ENCODE measurements at places on chromosomes 7 and 10.

DNA sequence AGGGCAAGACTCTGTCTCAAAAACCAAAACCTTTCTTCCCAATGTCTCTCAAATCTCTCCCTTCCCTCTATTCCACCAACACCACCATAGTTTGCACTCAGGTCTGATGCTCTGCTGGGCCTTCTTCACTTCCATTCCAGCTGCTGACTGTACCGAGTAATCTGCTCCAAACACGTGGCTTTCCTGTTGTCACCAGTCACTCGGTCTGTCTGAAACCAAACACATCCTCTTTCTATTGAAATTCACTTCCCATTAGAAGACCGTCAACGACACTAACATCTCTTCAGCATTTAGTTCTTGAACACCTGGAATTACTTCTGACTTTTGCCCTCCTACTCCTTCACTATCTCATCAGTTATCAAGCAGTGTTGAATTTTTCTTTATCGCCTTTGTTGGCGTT is 4.7 kb upstream of the NRF1 start:
- no peak for DNase-seq

- no peak for DNase-seq
Measured at GRCh38 chr7:97871659-97872024, 566 bp downstream of the ASNS start.

- no peak for DNase-seq
Measured at GRCh38 chr7:3695602-3696001, 394.6 kb downstream of the SDK1 start.

- no peak for DNase-seq
Measured at GRCh38 chr10:121942749-121943416, 15.1 kb upstream of the ATE1 start.

DNA sequence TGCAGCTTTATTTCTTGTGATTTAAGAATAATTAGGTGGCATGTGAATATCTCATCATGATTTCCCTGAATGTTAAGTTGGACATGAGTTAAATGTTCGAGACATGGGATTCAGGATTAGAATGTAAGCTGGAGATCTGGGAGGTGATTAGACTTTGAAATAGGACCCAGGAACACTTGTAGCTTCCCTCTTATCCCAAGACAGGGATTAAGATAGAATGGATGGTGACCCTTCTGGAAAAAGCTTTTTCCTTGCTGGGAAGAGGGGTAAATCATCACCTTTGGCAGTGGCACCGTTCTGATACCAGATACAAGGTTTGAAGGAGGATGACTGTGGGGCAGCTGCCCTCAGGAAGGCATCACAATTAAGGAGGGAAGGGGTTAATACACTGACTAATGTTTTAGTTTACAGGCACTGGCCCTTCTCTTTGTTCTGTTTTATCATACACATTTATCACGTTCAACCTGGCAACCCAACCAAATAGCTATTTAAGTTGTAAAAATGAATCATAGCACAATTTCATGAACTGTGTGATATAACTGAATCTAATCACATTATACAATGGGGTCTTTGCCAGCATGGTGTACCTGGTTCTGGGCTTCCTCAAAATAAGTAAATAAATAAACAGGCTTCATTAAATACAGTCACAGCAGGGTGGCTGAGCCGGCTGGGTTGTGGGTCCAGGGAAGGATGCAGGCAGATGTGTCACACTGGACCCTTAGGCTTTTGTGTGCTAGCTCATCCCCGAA is 212.7 kb downstream of the LRMDA start:
- no peak for DNase-seq

DNA sequence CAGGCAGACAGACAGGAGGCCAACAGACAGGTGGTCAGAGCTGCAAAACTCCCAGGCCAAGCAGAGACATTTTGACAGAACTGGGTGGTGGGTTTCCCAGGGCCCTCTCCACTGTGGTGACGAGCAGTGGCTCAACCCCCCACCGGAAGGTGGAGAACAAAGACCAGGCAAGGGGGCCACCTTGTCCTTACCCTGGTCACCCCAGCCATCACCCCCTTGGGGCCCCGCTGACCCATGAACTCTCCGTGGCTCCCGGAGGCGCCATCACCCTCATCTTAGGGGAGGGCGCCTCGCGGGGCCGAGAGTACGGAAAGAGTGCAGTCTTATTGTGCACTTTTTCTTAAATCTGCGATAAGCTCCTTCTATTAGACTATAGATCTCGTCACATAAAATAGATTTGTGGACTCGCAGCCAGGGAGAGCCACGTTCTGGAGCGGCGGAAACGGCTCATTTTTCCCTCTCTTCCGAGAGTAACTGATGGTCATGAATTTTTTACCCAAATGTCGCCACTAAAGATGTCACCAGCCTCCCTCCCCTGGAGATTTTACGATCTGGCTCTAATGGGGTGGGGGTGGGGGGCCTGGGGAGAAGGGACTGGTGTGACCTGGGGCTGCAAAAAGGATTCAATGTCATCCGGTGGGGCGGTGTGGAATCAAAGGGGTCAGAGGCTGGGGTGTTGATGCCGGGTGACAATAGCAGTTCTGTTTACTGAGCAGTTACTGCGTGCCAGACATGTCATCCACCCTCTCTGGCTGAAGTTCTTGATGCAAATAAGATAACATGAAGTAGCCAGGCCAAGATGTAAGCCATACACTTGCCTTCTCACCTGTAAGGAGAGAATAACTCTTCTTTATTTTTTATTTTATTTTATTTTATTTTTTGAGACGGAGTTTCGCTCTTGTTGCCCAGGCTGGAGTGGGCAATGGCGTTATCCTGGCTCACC is 71.1 kb upstream of the MYL10 start:
- DNase-seq, result no peak

DNA sequence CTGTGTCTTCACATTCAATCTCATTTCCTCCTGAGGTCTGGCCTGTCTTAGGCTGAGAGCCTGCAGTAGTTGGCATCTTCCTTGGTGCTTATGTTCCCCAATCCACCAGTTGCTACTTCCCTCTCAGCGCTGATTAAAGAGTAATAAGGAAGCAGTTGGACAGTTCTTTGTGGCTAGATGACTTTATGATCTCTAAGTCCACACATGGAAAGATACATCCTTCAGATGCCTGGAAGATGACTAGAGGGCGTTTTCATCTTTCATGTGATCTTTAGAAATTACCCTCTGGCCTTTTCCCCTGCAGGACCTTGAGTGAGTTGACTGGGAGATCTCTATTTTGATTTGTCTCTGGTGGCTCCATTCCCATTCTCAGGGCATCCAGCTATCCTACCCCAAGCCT is 204.5 kb downstream of the GRM3 start:
- DNase-seq, result no peak

GRCh38 chr7:64098-64915 is 128.1 kb upstream of the FAM20C start:
- no peak for DNase-seq

GRCh38 chr10:104336821-104337467 is 1.3 kb downstream of the ITPRIP start:
- DNase-seq, result no peak

GRCh38 chr7:112296432-112296831 is 89.9 kb downstream of the ZNF277 start:
- no peak for DNase-seq

DNA sequence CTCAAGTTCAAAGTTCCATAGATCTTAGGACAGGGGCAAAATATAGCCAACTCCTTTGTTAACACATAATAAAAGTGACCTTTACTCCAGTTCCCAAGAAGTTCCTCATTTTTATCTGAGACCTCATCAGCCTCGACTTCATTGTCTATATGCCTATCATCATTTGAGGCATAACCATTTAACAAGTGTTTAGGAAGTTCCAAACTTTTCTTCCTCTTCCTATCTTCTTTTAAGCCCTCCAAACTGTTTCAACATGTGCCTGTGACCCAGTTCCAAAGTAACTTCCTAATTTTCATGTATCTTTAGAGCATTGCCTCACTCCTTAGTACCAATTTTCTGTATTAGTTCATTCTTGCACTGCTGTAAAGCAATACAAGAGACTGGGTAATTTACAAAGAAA is 569.1 kb downstream of the ANKRD7 start:
- DNase-seq, result no peak

DNA sequence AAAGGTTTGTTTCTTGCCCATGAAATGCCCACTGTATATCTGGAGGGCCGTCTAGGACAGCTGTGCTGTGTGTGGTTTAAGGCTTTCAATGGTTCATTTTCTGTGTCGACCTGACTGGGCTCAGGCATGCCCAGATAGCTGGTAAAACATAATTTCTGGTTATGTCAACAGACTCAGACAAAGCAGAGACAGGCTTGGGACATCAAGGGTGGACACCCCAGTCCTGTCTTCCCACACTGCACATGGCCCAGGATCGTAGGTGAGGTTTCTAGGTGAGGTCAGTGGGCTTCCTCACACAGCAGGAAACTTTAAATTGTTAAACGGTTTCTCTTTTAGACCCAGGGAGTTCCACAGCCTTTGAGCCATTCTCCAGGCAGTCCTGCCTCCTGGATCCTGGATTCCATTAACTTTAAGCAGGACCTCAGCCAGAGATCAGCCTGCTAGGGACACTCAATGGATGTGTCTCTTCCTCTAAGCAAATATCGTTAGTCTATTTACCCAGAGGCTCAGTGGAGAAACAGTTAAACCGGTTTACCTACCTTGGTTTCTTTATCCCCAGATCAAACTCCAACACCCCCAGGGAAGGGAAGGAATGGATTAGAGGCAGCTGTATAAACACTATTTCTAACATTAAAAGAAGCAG is 66.4 kb downstream of the ST8SIA6 start:
- no peak for DNase-seq

DNA sequence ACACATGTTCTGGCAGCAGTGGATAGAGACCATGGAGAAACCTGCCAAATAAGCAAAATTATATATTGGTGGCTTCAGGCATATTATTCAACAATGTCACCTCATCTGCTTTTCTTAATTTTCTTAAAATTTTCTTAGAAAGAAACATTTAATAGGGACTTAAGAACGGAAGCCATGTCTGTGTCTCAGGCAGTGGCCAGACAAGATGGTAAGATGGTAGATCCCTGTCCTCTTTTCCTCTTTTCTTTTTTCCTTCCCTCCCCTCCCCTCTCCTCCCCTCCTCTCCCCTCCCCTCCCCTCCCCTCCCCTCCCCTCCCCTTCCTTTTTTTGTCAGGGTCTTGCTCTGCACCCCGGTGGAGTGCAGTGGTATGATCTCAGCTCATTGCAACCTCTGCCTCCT is 24.2 kb upstream of the ICA1 start:
- no peak for DNase-seq

- DNase-seq, result no peak
Measured at GRCh38 chr7:134888141-134888740, 98.1 kb upstream of the AGBL3 start.

DNA sequence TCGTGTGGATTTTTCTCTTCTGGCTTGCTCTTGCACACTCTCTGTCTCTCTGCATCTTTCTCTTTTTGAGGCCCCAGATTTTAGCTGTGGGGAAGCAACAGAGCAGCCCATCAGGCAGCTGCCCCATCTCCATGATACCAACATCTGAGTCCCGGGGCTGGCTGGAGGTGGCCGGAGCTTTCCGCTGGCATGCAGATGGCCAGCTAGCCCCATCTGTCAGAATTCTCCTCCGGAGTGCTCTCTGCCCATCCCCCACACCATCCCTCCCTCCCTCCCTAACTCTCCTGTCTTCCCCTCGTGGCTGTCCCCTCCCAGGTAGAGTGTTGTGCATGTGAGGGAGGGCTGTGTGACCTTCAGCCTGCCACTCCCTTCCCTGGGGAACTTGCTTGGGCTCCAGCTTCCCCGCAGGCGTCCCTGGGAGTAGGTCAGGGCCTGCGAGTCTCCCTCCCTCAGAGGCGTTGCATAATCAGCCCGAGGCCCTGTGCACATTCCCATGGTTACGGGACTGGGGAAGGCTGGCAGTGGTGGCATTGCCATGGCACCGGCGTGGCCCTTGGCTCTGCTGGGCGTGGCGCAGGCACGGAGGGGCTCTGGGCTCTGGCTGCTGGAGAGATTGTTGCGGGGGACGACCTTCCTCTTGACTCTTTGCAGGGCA is 24.7 kb downstream of the GHRHR start:
- DNase-seq, result no peak

GRCh38 chr7:142012825-142013511 is 17.3 kb downstream of the MGAM start:
- no peak for DNase-seq

DNA sequence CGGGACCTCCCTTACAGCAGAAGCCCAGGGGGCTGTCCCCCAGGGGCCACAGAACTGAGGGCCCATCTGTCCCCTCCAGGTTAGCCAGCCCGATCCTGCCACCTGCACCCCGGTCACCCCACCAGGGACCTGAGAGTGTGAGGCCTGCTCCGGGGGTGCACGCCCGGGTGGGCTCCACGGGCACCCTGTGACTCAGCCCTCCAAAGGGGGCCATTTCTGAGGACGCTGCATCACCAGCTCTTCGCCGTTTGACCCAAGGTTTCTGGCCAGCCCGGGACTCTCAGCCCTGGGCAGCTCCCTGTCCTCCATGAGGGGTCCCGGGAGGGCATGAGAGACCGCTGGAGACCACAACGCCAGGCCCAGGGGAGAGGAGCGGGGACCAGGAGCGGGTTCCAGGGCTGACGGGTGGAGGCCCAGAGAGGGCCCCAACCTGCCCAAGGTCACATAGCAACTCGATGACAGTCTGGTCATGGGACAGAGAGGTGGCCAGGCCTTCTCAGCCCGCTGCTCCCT is 79.3 kb downstream of the ELFN1 start:
- no peak for DNase-seq

DNA sequence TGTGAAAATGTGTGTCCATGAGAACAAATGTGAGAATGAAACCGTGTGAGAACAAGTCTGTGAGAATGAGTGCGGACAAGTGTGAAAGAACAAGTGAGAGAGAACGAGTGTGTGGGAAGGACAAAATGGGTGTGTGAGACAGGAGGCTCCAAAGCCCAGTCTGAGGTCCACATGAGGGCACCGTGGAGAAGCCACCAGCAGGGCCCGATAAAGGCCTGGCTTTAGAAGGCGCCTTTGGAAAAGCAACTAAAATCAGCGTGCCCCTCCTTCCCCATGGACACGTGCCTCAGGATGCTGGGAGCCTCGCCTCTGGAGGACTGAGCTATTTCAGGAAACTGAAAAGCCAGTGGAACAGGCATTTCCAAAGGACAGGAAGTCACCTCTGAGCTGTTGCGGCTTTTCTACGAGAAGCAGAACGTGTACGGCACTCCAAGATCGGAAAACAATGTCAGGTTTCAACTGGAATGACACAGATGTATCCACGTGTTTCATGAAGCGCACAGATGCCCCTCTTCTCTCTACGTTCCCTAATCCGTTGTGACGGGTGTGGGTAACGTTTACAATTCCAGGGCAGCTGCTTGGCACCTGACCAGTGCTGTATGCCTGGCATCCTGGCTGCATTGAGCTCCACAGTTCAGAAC is 46.4 kb downstream of the ESYT2 start:
- DNase-seq, result no peak

DNA sequence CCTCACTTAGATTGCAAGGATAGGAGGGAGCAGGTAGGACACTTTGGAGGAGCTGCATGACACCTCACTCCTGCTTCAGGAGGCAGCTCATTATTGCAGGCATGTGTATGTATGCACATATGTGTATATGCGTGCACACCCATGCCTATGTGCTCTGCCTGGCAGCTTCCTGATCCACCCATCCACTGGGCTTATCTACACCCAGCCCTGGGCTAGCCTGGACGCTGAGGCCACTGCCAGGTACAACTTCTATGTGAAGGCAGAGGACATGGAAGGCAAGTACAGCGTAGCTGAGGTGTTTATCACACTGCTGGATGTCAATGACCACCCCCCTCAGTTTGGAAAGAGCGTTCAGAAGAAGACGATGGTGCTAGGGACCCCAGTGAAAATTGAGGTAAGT is 13.3 kb downstream of the LRIT2 start:
- DNase-seq, result no peak

GRCh38 chr10:113937756-113938155 is 83.3 kb downstream of the NHLRC2 start:
- DNase-seq, result no peak

GRCh38 chr10:74034301-74034700 is 36.4 kb downstream of the VCL start:
- DNase-seq, result no peak

GRCh38 chr7:106089647-106090046 is 22.5 kb downstream of the SYPL1 start:
- DNase-seq, result no peak
